Renal cortical epithelial cell (primary cell): ENCODE measurements at places on chromosomes 4 and X. TPM values are rescaled to one million over a fixed set of nuclear protein-coding genes. Genes with fewer than 3 reads are reported as not detected.

RPGR gene
- total RNA-seq = 4.5 and 7.2 TPM in 2 replicates

- DNase-seq = peak; percentile 36
Observed at GRCh38 chr4:72975488-72975784, 94.1 kb downstream of the COX18 start.

DNA sequence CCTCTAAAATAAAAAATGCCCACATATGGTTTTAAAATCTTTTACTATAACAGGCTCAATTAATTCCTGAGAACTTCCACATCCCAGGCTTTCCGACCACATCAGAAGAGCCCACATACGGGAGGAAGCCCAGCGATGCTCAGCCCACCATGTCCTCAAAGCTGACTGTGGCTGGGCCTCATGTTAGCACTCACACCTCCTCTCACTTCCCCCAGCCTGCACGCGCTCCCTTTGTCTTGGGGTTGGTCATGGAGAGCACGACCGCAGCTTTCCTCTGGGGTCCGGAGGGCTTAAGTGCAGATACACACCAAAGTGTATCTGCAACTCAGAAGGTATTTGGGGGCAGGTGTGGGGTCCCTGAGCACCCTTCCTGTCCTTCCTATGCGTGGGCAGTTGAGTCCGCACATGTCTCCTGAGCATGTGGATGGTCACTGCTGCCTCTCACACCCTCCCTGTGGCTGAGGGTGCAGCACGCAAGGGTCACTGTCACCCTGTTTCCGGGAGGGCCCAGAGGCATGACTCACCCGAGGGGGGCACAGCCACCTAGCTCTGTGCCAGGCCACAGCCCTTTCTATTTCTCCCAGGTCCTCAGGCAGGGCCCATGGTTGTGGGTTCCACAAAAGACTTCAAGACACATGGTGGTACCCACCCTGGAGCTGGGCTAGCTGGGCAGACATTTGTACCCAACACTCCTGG lies 21.2 kb downstream of the WDR1 start:
- DNase-seq = no peak

DNA sequence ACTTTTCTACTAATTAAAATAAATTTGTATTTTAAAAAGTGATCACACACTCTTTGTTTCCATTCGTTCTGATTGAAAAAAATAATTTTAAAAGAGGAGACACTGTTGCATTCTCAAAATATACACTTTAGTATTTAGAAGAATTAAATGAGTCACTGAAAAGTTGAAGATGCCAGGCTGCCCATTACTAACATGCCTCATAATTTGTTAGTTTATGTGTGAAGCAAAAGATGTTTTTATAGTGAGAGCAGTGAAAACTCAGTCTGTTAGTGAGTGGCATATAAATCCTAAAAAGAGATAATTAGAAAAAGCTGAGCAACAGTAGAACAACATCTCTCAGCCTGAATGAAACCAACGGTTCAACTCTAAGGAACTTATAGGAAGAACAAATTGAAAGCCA lies 143.4 kb downstream of the CDS1 start:
- no peak for DNase-seq

DCAF12L2 gene
- 0.15 and 0.87 TPM in 2 replicates for total RNA-seq

RHOXF1 gene
- not detected in 2 replicates for total RNA-seq

GRCh38 chrX:110125446-110126162 lies 122.7 kb downstream of the TMEM164 start:
- DNase-seq = no peak

DNA sequence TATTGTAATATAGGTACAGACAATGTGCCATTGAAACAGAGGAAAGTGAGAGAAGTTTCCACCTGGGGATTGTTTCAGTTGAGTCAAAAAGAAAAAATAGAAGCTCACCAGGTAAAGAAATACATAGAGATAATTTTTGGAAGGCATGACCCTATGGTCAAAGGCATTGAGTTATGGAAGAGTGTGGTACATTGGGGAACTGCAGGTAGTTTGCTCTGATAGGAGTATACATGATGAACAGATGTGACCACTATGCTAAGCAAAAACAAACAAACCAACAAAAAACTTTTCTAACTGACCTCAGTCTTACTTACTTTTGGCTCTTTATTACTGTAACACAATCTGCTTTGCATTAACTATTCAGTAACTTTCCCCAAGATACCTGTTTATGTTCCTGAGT lies 85.9 kb downstream of the UGT8 start:
- DNase-seq = no peak

GRCh38 chrX:109373468-109373867 lies 108.4 kb downstream of the GUCY2F start:
- no peak for DNase-seq

ADH6 gene
- total RNA-seq = 1.1 TPM in 1 of 2 replicates, not detected in the other

PPEF2 gene
- not detected in 2 replicates for total RNA-seq

BST1 gene
- 0.70 and 8.7 TPM in 2 replicates for total RNA-seq

PABPC5 gene
- total RNA-seq = 0.87 and 2.2 TPM in 2 replicates

- peak; percentile 64 for DNase-seq
Observed at GRCh38 chr4:105520819-105521790, 31.3 kb upstream of the ARHGEF38 start.

TLL1 gene
- 22.2 and 23.7 TPM in 2 replicates for total RNA-seq

WDFY3 gene
- total RNA-seq = 42.9 and 196 TPM in 2 replicates

ADAM29 gene
- not detected in 2 replicates for total RNA-seq

DNA sequence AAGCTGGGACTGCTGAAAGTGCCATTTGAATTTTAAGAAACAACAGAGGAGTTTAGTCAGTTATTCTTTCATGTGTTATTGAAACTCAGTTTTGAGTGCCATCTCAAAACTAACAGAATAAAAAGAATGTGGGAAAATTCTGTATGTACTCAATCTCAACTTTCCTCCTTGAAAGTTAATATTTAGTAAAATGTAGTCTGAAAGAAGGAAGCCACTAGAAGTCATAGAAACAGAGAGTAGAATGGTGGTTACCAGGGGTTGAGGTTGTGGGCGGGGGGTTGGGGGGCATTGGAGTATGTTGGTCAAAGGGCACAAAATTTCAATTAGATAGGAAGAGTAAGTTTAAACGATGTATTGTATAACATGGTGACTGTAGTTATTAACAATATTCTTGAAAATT lies 628.3 kb upstream of the MAGEB2 start:
- no peak for DNase-seq

BEX1 gene
- total RNA-seq = 0.20 TPM in 1 of 2 replicates, not detected in the other

WNK3 gene
- 1.9 and 6.7 TPM in 2 replicates for total RNA-seq

DNA sequence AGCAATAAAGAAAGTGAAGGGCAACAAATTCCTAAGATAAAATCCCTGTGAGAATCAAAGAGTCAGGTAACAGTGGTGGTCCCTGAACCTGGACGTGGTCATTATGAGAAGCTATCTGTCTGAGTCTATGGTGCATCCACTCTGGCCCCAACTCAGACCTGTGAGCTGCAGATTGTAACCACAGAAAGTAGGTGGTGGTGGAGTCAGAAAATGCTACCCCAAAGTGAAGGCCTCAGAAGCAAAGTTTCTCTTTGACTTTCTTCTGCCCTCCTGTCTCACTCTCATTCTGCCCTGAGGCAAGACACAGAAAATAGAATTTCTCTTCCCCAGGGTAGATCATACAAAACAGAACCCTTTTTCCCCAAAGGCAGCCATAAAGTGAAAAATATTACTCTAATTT lies 84.1 kb upstream of the NEIL3 start:
- no peak for DNase-seq

DNA sequence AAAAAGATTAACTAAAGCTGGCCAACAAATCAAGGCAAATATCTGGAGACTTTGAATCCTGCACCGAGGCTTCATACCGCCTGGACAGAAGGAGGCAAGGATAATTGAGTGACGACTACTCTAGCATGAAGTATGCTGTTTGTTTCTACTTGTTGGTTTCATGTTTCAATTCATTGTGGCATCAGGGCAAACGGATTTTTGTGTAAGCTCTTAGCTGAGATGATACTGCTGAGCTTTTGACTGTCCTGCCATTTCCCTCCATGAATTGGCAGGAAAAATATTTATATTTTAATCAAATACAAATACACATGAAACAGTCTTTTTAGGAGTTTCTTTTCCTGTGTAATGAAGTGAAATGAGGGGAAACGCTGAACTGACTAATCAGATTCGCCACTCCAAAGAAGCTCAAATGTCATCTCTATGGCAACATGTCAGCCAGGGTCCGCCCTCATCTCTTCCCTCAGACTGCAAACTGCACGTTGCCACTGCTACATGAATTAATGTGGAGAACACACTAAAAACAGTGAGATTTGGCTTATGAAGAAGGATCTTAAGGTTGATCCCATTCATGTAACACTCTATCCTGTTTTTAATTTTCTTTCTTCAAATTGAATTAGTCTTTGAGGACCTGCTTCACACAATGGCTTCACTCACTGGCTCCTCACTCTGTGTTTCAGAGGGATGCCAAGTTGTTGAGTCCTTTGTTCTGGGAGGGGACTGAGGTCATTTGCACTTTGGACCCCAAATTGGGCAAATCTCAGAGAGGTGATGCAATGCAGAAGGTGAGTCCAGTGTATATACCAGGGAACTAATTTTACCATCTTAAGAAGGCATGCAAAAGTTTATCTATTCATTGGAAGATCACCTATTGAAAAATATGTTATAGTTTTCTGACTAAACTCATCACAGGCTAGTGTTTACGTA lies 149.6 kb upstream of the MID1 start:
- DNase-seq = peak; percentile 57

GRCh38 chr4:122830426-122831095 lies 3.9 kb downstream of the FGF2 start:
- DNase-seq = no peak

DNA sequence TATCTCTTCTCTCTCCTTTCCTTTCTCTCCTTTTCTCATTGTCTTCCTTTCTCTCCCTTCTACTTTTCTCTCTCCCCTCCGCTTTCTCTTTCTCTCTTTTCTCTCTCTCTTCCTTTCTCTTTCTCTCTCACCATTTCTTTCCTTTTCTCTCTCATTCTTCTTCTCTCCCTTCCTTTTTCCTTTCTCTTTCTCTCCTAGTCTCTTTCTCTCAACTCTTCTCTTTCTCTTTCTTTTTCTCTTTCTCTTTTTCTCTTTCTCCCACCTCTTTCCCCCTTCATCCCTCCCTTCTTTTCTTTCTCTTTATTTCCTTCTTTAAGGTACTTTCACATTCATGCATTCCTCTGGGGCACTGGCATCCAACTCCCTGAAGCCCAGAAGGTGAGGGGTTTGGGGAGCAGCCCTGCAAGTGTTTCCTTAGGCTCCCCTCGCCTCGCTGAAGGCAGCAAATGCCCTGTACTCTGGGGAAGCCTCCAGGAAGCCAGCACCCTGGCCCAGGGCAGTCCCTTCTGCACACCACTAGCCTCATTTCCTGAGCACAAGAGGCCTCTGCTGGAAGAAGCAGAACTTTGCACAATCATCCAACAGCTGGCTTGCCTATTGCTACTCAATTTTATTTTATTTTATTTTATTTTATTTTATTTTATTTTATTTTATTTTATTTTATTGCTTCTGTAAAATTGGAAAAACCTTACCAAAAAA lies 124.2 kb downstream of the NFKB1 start:
- DNase-seq = peak; percentile 58

- peak; percentile 29 for DNase-seq
Observed at GRCh38 chr4:168409089-168409801, 71.0 kb downstream of the DDX60L start.

FBXW7 gene
- total RNA-seq = 107 and 125 TPM in 2 replicates

NEUROG2 gene
- total RNA-seq = not detected in 2 replicates

DNA sequence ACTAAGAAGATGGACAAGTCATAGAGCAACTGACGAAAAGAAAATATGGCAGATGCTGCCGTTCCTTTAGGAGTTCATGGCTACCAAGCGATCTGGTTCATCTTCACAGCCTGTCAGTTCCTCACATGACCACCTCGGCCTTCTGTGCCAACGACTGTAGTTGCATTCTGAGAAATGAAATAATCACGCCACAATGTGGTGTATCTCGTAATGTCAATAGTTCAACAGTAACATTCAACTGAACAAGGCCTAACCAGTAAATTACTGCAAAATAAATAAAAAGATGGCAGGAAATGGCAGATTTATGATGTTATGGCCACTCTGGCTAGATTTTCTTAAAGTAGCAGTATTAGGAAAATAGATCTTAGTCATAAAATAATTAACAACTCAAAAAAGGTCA lies 4.4 kb downstream of the GPRIN3 start:
- DNase-seq = no peak

- DNase-seq = no peak
Observed at GRCh38 chr4:173159791-173160190, 8.8 kb upstream of the GALNT7 start.

GRCh38 chr4:128825226-128825625 lies 15.7 kb downstream of the JADE1 start:
- DNase-seq = peak; percentile 53

DNA sequence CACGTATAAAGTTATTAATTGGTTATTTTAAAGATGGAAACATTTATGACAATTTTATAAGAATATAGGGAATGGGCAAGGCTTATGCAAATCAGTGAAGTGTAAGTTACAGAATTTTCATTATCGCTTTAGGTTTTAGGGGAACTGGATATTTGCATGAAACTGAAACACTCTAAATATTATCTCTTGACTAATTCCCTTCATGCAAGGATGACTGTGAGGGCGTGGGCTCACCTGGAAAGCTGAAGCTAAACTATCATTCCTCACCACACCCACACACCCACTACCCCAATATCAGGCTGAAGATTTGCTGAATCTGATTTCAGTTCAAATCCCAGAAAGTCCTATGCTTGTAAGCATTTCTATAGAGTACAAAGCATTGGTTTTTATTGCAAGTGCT lies 81.7 kb upstream of the ARHGAP24 start:
- DNase-seq = no peak

- DNase-seq = no peak
Observed at GRCh38 chr4:20297261-20297660, 45.6 kb downstream of the SLIT2 start.

- DNase-seq = no peak
Observed at GRCh38 chr4:182978152-182978827, 61.1 kb upstream of the DCTD start.

SPANXB1 gene
- not detected in 2 replicates for total RNA-seq

GRCh38 chr4:140286456-140286855 lies 87.0 kb upstream of the SCOC start:
- DNase-seq = peak; percentile 48

GRCh38 chr4:172404676-172405075 lies 591.5 kb downstream of the GALNTL6 start:
- DNase-seq = no peak

AADAT gene
- 1.6 and 5.9 TPM in 2 replicates for total RNA-seq

GRCh38 chr4:52983563-52984303 lies 121.6 kb downstream of the RASL11B start:
- DNase-seq = peak; percentile 57

DNA sequence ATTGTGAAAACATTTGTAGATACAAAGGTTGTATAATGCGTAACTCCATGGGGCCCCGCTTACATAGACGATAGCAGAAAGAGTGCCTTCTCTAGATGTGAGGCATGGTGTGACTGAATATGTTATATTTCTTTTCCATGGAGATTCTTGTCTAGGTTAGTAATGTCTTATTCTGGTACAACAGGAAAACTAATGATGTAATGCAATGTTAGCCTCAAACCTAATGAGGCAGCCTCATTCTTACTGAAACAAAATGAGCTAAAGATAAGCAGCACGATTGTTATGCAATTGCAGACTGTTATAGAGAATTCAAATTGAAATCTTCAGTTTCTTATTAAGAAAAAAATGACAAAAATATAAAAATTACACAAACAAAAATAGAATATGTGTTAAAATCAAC lies 171.1 kb upstream of the ANKRD50 start:
- peak; percentile 30 for DNase-seq

GRCh38 chr4:28360681-28361080 lies 1500.0 kb downstream of the STIM2 start:
- DNase-seq = no peak
